Activated naive CD4-positive, alpha-beta T cell treated with anti-CD3 and anti-CD28 coated beads, Interleukin-2, amount 50 U/mL, for 72 hours (primary cell): ENCODE measurements at places on chromosomes 13 and 19. TPM values are rescaled to one million over a fixed set of nuclear protein-coding genes. Genes with fewer than 3 reads are reported as not detected.

DNA sequence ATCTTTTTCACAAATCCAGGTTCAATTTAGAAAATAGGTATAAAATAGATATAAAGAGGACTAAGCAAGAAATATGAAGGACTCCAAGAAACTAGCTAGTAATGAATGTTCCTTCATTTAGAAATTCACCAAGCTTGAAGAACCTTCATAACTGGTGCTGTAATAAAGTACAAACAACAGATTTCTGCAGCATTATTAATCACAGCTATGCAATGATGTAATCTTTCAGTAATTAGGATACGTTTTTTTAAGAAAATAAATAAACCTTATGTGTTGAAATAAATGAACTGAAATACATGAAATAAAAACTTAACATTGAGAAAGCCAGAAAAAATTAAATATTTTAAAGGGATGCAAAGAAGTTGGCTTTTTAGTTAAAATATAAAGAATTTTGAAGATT lies 236.1 kb downstream of the RGCC start:
- no peak for DNase-seq

- no peak for DNase-seq
Observed at GRCh38 chr13:73101351-73102007, 42.7 kb downstream of the KLF5 start.

DNA sequence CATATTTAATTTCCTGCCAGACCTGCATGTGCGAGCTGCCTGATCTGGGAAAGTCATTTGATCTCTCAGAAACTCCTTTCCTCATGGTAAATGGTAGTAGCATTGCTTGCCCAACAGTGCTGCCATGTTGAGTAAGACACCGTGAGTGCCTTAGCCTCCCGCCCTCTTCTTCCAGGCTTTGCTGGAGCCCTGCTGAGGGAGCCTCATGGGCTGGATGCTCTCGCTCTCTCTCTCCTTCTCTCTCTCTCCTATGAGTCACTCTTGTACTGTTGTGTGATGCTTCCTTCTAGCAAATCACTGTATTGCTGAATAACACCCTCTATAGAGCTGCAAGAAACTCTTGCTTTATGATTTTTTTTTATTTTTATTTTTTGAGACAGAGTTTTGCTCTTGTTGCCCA lies 365.5 kb downstream of the UQCRFS1 start:
- DNase-seq: no peak

GRCh38 chr19:48724796-48725753 lies 5.5 kb upstream of the MAMSTR start:
- DNase-seq: no peak

GRCh38 chr19:35650581-35650980 lies 2.5 kb downstream of the COX6B1 start:
- no peak for DNase-seq

- DNase-seq: peak; percentile 76
Observed at GRCh38 chr19:1672038-1672768, 19.8 kb upstream of the TCF3 start.

DNA sequence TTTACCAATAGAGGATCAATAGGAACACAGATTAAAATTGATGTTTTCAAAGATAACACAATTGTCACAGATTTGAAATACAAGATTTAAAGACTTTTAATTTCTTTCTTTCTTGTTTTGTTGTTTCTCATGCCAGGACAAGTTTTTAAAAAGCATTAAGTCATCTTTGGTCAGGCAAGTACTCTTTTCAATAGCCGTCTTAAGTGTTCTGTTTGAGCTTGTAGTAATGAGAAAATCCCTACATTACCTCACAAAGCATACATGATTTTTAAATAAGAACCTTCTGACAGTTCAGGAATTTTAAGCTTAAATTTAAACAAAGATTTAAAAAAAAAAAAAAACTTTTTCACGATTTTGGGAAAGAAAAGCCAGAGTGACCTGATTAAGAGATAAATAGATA lies 216.3 kb upstream of the PRR20A start:
- DNase-seq: no peak

GRCh38 chr13:35191883-35192282 lies 249.8 kb downstream of the NBEA start:
- no peak for DNase-seq

DNA sequence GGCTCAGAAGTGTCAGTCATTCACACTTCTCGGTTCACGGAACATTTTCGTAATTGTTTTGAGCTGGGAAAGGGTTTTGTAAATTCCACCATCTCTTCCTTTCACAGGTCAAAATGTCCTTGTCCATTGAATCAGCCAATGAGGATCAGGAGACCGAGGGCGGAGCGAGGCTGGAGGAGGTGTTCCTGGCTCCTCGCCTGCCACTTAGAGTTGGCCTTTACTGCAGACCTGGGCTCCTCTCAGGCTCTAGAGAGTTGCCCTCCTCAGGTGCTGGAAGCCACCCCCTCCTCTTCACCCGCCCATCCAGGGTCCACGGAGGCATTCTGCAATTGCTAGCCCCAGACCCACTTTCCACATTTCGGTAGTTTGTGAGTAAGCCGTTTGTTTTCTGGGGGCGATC lies 370.4 kb downstream of the IRS2 start:
- DNase-seq: no peak

- no peak for DNase-seq
Observed at GRCh38 chr19:46390866-46391265, 22.5 kb downstream of the CCDC8 start.

DNA sequence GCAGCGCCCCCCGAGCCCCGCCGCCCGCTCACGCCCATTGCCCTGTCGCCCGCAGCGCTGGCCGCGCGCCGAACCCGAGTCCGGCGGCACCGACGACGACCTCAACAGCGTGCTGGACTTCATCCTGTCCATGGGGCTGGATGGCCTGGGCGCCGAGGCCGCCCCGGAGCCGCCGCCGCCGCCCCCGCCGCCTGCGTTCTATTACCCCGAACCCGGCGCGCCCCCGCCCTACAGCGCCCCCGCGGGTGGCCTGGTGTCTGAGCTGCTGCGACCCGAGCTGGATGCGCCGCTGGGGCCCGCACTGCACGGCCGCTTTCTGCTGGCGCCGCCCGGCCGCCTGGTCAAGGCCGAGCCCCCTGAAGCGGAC lies 518 bp downstream of the KLF2 start:
- no peak for DNase-seq

DNA sequence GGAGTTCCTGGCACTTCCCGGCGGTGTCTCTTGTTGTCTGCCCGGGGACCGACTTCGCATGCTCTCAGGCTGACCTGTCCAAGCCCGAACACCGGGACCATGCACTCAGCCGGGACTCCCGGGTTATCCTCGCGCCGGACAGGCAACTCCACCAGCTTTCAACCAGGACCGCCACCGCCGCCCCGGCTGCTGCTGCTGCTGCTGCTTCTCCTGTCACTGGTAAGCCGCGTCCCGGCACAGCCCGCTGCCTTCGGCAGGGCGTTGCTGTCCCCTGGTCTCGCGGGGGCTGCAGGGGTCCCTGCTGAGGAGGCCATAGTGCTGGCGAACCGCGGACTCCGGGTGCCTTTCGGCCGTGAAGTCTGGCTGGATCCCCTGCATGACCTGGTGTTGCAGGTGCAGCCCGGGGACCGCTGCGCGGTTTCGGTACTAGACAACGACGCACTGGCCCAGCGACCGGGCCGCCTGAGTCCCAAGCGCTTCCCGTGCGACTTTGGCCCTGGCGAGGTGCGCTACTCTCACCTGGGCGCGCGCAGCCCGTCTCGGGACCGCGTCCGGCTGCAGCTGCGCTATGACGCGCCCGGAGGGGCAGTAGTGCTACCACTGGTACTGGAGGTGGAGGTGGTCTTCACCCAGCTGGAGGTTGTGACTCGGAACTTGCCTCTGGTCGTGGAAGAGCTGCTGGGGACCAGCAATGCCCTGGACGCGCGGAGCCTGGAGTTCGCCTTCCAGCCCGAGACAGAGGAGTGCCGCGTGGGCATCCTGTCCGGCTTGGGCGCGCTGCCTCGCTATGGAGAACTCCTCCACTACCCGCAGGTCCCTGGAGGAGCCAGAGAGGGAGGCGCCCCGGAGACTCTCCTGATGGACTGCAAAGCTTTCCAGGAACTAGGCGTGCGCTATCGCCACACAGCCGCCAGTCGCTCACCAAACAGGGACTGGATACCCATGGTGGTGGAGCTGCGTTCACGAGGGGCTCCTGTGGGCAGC lies 661 bp downstream of the FREM2 start:
- no peak for DNase-seq

DNA sequence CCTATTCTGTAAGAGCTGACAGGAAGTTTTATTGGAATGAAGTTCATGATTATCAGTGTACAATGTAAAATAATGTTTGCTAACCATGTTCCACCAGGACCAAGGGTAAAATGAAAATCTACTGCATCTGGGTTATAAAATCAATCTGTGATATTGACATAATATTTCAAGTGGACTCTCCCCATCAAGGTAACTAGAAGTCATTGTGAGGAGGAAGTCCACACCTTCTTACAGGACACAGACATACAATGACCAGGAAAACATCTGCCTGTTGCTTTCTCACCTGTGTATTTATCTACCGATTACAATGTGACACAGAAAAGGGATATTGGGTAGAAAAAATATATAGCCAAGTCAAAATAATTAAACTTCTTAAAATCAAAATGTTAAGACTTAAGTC lies 140.7 kb upstream of the RFC3 start:
- no peak for DNase-seq

DNA sequence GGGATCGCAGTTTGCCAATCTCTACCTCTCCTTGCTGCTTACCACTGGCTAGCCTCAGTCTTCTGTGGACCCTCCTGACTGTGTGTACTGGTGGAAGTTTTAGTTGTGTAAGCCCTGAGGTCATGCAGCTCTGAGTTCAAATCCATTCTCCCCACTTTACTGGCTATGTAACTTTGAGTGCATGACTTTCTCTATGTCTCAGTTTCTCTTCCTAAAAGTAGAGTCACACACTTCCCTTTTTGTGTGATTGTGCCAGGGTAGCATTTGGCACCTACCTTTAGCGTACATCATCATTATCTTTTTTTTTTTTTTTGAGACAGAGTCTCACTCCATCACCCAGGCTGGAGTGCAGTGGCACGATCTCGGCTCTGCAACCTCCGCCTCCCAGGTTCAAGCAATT lies 70.3 kb downstream of the MAP4K1 start:
- DNase-seq: no peak

- DNase-seq: no peak
Observed at GRCh38 chr19:36404498-36404897, 13.9 kb downstream of the ZFP82 start.

- DNase-seq: no peak
Observed at GRCh38 chr13:30824651-30825050, 81.4 kb upstream of the MEDAG start.

DNA sequence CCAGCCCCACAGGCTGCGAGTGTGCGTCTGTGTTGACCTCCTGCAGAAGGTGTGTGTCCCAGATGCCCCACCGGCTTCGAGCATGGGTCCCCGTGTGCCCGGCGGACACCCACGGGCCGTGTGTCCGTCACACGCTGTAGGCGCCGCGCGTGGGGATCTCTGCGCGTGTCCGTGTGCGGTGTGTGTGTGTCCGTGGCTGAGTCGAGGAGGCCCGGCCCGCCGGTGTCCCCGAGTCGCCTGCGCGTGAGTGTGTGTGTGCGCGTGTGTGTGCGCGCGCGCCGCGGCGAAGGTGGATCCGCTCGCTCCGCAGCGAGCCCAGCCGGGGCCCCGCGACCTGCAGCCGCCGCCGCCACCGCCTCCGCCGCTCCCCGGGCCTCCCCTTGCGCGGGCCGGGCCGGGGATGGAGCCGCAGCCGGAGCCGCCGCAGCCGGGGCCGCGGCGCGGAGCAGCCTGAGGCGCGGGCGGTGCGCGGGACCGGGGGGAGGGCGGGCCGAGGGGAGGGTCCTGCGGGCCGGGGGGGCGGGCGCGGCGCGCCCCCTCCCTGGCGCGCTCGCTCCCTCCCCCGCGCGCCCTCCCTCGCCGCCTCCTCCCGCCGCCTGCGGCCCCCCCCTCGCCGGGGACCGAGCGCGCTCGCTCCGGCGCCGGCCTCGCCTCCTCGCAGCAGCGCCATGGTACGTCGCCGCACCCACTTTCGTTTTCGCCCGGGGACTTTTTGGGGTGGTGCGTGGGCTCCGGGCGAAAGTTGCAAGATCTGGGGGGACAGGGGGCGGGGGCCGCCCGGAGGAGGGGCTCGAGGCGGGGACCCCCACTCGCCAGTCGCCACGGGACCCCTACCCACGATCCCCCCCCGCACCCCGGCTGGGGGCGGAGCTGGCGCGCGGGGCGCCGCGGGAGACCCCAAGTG lies 7.1 kb upstream of the NFIC start:
- DNase-seq: peak; percentile 48

GRCh38 chr13:96460609-96461008 lies 370.7 kb downstream of the HS6ST3 start:
- no peak for DNase-seq

DNA sequence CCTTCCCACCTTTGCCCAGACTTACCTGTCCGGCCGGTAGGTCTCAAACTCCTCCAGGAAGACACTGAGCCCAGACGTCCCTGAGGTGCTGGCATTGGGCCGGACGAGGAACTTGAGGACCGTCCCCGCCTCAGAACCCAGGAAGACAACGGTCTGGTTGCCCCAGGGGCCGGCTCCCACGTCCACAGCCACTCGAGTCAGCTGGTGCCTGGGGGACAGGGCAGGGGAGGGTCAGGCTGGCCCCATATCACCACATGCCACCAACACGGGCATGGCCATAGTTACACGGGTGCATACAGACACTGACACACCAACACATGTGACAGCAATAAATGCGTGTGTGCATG lies 8.4 kb upstream of the LRG1 start:
- no peak for DNase-seq

DNA sequence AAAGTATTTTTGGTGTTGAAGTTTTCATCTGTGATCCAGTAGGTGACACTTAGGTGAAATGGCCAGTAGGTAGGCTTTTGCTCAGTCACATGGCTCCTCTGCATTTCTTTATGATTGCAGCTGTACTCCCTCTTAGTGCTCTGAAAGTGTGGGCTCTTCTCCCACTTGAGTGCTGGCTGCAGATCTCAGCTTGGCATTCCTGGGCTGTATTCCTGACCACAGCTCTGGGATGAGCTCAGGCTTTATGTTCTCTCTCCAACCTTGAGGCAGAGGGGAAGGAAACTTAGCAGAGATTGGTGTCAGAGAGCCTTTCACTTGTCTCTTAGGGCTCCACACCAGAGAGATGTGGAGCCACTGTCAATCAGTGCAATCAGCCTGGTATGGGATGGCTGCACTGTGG lies 254.3 kb downstream of the NDFIP2 start:
- no peak for DNase-seq

GRCh38 chr19:44644402-44645016 lies 799 bp downstream of the PVR start:
- DNase-seq: no peak

Gene PBX4
- 27.6 TPM for total RNA-seq

Gene ARRDC2
- 59.3 TPM for total RNA-seq

Gene ZNF829
- total RNA-seq: 4.9 TPM

Gene SULT2A1
- not detected for total RNA-seq

Gene LINGO3
- not detected for total RNA-seq

Gene KLHL1
- not detected for total RNA-seq

Gene FBN3
- not detected for total RNA-seq

Gene FLT3
- total RNA-seq: not detected

Gene GRK1
- not detected for total RNA-seq

Gene KCTD12
- total RNA-seq: 5.2 TPM

Gene S1PR4
- 18.6 TPM for total RNA-seq

Gene TTC9B
- total RNA-seq: not detected

Gene PTPRH
- 0.19 TPM for total RNA-seq

Gene RASGRP4
- 2.3 TPM for total RNA-seq

Gene ARGLU1
- total RNA-seq: 78.2 TPM
